Stimulated activated CD8-positive, alpha-beta memory T cell treated with anti-CD3 and anti-CD28 coated beads, Interleukin-4, amount 100 ng/mL, for 24 hours (primary cell): ENCODE measurements at places on chromosomes 12 and 14.
A peak's percentile ranks its signal among the peaks of the same experiment; 100 is the strongest.

DNA sequence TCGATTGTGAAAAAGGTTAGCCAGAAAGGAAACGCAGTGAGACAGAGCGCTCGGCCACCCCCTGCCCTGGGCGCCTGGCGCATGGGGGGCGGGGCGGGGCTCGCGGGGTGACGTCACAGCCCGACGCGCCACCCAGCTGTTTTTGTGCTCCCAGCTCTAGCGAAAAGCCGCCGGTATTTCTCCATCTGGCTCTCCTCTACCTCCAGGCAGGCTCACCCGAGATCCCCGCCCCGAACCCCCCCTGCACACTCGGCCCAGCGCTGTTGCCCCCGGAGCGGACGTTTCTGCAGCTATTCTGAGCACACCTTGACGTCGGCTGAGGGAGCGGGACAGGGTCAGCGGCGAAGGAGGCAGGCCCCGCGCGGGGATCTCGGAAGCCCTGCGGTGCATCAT is at the start of gene GABARAPL1:
GABARAPL1 (plus strand) TSS at position 139 of the 393 bp plus-strand sequence; CDS start at position 392, 253 bp downstream.
- DNase-seq = peak; percentile 69

DNA sequence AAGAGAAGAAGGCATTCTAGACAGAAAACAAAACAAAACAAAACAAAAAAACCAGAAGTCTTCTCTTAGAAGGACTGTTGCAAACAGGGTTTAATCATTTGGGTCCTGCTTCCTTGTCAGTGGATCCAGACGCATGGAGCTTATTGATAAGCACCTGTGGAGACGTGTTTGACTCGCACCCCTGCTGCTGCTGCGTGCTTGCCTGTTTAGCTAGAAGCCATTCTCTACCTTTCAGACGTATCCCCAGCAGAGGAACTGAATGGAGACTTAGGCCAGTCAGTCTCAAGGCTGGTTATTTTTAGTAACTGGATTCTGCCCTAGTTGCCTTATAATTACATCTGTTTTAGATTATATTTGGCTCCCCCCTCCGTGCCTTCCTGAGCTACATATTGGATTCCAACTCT is 186.1 kb upstream of the EEA1 start:
- DNase-seq = no peak

DNA sequence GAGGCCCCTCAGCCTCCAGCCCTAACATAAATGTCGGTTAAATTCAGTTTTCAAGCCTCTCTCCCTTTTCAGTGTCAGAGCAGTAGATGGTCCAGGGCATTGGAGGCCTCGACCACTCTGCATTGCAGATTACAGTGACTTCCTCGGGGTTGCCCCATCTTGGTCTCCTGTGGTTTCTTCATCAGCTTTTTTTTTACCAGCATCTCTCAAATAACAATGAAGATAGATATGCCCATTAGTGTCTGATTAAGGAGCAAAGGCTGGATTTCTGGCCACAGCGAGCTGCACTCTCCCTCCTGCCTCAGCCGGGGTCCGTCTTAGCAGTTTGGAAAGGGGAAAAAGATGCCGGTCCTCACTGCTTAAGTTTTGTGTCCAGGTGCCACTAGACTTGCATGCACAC is 49.7 kb downstream of the C14orf132 start:
- no peak for DNase-seq

- no peak for DNase-seq
Measured at GRCh38 chr12:108295641-108296040, 43.5 kb downstream of the CMKLR1 start.

- no peak for DNase-seq
Measured at GRCh38 chr14:71748196-71748595, 184.0 kb upstream of the RGS6 start.

GRCh38 chr12:42447371-42447786 is 121.4 kb downstream of the PPHLN1 start:
- DNase-seq = no peak

DNA sequence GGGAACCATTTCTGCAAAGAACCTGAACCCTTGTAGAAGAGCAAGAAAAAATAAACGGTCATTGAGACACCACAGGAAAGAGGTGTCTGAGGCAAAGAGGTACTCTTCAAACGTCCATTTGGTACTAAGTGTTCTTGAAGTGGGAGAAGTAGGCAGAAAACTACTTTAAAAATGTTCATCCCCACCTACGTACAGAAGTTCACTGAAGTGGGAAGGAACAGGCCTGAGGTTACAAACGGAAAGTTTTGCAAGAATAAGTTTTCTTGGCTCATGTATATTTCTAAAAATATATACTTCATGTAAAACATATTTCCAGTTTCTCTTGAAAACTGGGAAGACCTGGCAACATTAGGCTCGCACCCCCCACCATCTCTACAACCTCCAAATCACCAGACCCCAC is 61.2 kb downstream of the STXBP6 start:
- DNase-seq = no peak

DNA sequence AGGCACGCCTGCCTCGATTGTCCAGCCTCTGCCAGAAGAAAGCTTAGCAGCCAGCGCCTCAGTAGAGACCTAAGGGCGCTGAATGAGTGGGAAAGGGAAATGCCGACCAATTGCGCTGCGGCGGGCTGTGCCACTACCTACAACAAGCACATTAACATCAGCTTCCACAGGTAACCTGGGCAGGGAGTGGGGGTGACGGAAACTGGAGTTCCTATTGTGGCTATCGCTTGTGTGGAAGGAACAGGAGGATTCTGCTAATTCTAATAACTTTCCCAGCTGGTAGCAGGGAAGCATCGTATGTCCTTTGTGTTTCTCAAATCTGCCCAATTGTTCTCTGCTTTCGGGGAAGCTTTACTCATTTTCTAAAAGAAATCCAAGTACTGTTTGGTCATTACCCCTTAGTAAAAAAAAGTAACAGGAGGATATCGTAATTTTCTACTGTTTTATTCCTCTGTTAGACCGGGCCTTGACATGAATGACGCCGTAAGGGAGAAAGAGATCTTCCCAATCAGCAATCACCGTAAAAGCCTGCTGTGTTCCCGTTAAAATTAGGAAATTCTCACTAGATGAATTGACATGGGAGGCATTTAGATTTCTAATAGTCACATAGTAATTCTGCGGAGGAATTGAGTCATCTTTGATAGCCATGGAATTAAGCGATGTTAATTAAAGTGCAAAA is 449 bp downstream of the THAP2 start:
- DNase-seq = no peak

DNA sequence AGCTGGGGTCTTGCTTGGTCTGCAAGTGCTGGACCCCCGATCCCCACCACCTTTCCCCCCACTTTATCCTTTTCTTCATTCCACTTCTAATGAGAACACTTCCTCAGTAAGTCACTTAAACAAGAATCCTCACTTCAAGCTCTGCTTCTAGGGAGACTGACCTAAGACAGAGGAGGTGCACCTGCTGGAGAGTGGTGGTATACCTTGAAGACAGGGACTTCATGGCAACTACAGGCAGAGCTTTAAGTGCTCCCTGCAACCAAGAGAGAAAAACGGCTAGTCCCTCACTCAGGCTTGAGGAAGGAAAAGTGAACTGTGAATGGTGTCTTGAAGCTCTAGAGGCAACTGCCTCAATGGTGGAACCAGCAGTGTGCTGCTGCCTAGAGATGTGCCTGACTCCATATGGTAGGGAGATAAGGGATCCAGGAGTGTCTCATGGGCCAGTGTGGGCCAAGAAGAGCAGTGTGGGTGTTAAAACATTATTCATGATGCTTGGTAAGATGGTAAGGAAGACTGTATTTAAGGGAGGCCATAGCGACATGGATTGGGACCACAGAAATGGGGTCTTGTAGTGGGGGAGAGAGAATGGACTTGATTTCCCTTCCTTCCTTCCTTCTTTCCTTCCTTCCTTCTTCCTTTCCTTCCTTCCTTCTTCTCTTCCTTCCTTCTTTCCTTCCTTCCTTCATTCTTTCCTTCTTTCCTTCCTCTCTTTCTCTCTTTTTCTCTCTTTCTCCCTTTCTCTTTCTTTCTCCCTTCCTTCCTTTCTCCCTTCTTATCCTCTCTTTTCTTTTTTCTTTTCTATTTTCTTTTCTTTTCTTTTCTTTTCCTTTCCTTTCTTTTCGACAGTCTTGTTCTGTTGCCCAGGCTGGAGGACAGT is 96.2 kb upstream of the NAP1L1 start:
- DNase-seq = no peak

- peak; percentile 16 for DNase-seq
Measured at GRCh38 chr12:120584343-120585149, 3.3 kb upstream of the POP5 start.

GRCh38 chr14:66540038-66540437 is 32.1 kb downstream of the GPHN start:
- no peak for DNase-seq

DNA sequence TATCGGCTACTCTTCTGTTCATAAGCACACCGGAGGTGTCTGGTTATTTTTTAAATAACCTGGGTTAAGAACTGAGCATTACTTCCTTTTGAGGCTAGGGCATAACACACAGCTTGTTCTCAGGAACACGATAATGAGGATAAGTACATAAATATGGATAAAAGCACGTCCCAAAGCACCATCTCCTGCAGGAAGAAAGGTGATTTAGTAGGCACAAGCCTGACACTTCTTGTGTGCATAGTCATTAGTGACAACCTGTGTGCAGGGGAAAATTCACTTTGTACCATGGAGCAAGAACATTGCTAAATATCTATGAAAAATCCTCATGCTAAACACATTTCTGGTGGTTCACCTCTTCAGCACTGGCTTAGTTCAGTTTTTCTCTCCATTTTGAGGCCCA is 166.5 kb downstream of the SNAPC1 start:
- DNase-seq = no peak

DNA sequence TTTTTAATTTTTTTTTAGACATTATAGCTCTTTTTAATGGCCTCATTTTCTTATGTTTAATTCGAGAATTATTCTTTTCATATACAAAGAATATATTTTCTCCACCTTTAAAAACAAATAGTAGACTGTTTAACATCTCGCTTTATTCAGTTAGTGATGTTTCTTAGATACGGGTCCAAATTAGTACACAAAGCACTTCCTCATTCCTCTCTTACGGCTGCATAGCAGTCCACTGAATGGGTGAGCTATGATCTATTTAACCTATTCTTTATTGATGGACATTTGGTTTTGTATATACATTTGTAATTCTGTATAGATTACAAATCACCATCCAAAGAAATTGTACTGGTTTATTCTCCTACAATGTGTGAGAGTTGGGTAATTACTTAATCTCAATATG is 8.3 kb upstream of the GPR162 start:
- DNase-seq = no peak

GRCh38 chr12:91100906-91101305 is 10.4 kb downstream of the LUM start:
- DNase-seq = no peak

DNA sequence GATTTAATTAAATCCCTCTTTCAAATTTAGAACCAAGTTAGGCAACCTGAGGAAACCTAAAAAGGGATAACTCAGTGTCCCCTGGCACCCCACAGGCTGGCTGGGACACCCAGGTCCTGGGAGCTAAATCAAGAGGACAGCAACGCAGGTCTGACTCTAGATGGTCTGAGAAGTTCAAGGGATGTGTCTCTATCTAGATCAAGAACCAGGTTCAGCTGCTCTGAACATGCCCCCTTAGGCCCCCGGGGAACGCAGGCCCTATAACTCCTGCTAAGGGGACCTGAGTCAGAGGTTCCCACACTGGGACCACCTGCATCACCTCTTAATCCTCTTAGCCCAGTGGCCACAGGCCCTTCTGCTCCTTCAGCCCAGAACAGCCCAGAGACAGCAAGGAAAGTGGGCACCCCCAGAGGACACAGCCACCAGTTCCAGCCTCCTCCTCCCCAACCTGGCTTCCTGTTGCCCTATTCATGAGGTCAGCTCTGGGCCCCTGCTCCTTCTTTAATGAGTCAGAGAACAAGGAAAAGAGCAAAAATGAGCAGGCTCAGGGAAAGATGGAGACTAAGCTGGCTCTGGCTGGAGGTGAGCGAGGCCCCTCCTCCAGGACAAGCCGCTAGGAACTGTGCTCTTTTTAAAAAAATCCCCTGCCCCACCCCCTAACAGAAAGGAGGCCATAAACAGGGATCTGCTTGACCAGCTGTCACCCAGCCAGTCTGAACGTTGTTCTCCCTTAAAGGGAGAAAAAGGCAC is 10.8 kb downstream of the PITPNM2 start:
- DNase-seq = no peak

- no peak for DNase-seq
Measured at GRCh38 chr12:118060301-118061010, 523 bp downstream of the WSB2 start.

DNA sequence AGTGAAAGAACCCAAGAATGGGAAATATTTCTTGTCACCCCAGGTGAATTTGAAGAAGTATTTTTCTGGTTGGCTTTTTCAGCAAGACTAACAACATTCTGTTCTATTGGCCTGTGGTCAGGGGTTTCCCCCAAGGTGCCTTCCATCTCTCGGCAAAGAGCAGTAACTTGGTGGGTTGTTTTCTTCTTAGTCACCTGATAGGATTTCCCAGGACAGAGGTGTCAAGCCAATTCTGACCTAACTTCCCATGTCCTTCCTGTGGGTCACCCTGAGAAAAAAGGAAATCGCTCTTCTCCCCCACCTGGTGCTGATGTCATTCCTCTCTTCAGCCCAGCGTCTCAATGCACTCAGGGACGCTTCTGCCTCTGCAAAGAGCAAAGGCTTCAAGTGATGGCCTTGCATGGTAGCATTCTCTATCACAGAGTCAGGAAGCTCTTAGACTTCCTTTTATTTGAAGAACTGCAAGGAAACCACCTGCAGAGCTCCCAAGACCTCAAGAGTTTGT is 16.1 kb upstream of the IFNG start:
- DNase-seq = peak; percentile 40
